Pons (tissue), 1 donor: ENCODE measurements at places on chromosomes 3 and 15.

DNA sequence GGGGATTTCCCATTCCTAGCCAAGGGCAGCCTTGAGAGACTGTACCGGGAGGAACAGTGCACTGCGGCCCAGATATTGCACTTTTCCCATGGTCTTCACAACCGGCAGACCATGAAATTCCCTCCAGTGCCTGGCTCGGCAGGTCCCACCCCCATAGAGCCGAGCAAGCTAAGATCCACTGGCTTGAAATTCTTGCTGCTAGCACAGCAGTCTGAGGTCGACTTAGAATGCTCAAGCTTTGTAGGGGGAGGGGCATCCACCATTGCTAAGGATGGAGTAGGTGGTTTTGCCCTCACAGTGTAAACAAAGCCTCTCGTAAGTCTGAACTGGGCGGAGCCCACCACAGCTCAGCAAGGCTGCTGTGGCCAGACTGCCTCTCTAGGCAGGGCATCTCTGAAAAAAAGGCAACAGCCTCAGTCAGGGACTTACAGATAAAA, 156.3 kb downstream of the FRMD5 start:
- DNase-seq = no peak

GRCh38 chr3:115359536-115359935, 212.4 kb upstream of the ZBTB20 start:
- DNase-seq = no peak

DNA sequence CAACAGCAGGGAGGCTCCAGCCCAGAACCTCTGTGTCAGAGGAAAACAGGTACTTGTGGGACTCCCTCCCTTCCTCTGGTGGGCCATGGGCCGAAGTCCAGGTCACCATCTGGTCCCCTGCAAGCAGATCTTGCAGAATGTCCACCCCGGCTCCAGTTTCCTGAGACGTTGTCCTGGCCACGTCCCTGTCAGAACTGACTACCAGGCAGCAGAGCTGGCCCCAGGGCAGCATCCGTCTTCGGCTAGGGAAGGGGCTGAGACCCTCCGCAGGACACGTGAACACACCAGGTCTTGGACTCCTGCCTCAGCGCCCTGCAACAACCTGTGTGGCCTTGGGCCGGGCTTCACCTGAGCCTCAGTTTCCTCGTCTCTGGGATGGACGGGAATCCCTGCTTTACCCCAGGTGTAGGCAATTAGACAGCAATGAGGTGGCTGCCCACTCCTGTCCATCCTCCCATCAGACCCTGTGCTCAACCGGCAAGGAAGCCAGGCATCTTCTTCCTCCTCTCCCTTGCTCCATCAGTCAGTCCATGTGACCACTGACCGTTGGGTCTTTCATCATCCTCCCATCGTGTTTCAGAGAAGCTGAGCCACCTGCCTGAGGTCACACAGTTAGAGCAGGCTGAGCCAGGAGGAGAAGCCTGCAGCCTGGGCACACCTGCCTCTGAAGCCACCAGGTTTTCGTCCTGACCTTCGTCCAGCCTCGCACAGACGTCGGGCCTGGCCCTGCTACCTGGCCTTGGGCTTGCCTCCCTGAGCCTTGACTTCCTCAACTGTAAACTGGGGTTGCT, 8.9 kb upstream of the PRKCD start:
- DNase-seq = no peak

- no peak for DNase-seq
Measured at GRCh38 chr3:128753715-128754114, 27.7 kb downstream of the RAB7A start.

DNA sequence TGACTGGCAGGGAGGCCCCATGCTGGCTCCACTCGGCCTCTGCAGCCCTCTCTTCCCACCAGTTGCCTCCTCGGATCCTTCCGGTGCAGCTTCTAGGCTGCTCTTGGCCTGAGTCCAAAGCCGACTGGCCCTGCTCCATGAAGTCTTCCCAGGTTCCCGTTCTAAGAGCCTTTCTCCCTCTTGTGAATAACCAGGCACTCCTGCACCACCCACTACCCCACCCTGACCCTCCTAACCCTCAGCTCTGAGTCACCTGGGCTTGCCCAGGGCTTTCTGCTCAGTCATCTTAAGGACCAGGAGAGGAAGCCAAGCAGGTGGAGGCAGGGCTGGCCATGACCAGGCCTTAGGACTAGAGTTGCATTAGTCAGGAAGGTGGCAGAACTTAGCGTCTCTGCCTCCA, 28.1 kb upstream of the CNBP start:
- no peak for DNase-seq

GRCh38 chr3:11367143-11367693, 95.0 kb downstream of the ATG7 start:
- peak; percentile 36 for DNase-seq

GRCh38 chr15:23447107-23447500, at the start of gene GOLGA6L2:
TSS of gene GOLGA6L2 (minus strand) at chr15:23447243. CDS start at chr15:23447181, 62 bp downstream.
- DNase-seq = no peak

- DNase-seq = peak; percentile 14
Measured at GRCh38 chr3:160129459-160130061, 95.7 kb upstream of the C3orf80 start.

GRCh38 chr15:31338879-31339557, 12.4 kb downstream of the KLF13 start:
- peak; percentile 77 for DNase-seq

- no peak for DNase-seq
Measured at GRCh38 chr15:99042892-99043291, 35.3 kb upstream of the PGPEP1L start.

DNA sequence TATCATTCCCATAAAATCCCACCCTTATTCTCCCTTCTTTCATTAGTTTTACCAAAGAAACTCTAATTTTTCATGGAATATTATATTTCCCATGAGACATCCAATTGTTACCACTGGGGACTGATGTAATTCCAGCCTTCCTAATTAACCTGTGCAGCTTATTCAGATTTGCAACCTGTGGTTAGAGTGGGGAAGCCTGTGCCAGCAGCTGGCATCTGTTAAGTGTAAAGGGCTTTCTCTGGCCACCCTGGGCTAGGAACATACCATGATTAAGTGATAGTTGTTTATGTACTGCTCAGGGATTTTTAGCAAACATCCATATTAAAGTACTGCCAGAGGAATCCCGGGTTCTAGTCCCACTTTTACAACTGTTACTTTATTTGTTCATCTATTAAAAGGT, 78.2 kb downstream of the TPRG1 start:
- no peak for DNase-seq

DNA sequence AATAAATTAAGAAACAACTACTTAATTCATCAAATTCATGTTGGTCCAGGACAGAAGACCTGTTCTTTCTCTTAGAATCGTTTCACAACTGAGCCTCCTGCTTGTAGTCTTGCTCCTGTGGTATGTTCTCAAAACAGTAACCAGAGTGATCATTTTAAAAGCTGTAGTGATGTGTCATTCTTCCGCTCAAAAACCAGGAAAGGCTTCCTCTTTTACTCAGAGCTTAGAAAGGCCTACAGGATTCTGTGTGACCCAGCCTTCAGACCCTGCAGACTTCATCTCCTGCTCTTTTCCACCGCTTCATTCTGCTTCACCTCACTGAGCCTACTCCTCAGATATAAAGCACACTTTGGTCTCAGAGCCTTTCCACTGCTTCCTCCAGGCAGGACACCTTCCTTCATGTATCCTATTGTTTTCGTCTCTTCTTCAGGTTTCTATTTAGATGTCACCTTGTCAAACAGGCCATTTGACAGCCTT, 22.7 kb downstream of the ST6GAL1 start:
- DNase-seq = peak; percentile 59

- no peak for DNase-seq
Measured at GRCh38 chr15:57391537-57391936, 15.2 kb downstream of the CGNL1 start.

DNA sequence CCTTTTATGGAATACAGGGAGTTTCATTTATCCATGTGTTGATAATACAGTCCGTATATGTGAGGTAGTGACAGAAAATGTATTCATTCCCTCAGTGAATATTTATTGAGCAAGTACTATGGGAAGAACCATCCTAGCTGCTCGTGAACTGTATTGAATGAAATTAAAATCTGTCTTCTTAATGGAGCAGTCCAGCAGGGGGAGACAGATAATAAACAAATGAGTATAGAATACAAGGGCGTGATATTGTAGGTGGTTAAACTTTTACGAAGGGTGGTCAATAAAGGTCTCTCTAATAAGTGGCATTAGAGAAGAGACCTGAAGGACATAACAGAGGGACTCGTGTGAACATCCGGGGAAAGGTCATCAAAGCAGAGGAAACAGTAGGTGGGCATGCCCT, 62.7 kb upstream of the OSTN start:
- DNase-seq = no peak

GRCh38 chr3:139328356-139328755, 15.5 kb upstream of the MRPS22 start:
- DNase-seq = no peak

DNA sequence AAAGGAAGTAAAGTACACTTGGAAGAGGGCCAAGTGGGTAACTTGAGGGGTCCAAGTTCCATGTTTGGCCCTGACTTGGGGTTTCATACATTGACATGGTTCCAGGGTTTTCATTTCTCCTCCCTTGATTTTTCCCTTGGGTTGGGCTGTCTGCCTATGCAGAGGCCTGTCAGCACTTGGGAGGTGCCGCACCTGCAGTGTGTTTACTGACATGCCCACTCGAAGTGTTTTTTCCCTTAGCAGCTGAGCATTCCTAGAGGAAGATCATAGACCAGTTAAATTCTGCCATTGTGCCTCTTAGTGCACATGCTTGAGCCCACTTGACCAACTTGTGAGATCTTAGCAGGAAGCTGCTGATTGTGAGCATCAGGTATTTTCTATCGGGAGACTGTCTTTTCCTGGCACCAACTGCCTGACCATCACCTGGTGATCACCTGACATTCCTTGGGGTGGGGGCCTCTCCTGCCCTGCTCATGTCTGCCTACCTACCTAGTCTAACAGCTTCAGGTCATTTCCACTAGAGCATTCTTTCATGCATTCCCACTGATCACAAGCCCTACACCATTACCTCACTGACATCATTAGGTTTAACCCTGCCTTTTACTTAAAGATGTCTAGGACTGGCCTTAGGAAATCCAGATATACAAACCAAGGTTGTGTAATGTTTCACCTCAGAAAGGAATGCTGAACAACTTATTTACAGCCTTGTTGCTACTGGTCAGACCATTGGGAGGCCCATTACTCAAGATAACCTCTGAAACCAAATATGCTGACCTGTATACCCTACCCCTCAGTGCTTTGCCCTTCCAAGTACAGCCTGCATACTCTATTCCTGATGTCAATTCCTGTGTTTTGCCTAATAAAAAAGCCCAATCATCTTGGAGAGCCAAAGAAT, 68.3 kb downstream of the CD47 start:
- DNase-seq = no peak
